Right lobe of liver (tissue), 6 donors: ENCODE measurements at places on chromosomes 6 and 20. TPM values are rescaled to one million over a fixed set of nuclear protein-coding genes. Genes with fewer than 3 reads are reported as not detected.

DNA sequence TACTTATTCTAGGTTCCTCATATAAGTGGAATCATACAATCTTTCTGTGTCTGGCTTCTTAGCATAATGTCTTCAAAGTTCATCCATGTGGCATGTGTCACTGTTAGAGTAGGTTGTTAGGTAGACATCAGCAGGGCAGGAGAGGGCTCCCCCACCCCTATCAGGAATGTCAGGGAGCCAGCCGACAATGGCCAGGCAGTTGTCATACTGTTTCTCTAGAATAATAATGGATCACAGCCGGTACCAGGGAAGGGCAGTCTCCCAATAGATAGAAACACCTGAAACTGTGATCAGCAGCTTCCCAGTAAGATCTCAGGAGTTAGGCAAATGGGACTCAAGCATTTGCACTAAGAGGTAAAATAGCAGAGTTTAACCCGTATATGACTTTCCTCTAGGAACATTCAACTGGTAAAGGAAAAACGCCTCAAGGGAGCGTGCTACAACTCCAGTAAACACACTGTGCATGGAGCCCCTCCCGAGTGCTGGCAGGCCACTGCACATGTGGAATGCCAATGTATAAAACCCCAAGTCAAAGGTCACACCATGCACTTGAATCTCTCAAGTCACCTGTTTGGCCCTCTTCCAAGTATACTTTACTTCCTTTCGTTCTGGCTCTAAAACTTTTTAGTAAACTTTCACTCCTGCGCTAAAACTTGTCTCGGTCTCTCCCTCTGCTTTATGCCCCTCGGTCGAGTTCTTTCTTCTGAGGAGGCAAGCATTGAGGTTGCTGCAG is 29.8 kb upstream of the SIRT5 start:
- H3K4me1 ChIP-seq: peaks cover 15% of the 10 kb centered on the region
- H3K27ac ChIP-seq: peak overlapping the region; percentile 37
- no peak overlapping the region for H3K4me3 ChIP-seq
- H3K36me3 ChIP-seq: no peaks in the 10 kb centered on the region
- no peaks in the 10 kb centered on the region for H3K27me3 ChIP-seq
- no peak for DNase-seq

DNA sequence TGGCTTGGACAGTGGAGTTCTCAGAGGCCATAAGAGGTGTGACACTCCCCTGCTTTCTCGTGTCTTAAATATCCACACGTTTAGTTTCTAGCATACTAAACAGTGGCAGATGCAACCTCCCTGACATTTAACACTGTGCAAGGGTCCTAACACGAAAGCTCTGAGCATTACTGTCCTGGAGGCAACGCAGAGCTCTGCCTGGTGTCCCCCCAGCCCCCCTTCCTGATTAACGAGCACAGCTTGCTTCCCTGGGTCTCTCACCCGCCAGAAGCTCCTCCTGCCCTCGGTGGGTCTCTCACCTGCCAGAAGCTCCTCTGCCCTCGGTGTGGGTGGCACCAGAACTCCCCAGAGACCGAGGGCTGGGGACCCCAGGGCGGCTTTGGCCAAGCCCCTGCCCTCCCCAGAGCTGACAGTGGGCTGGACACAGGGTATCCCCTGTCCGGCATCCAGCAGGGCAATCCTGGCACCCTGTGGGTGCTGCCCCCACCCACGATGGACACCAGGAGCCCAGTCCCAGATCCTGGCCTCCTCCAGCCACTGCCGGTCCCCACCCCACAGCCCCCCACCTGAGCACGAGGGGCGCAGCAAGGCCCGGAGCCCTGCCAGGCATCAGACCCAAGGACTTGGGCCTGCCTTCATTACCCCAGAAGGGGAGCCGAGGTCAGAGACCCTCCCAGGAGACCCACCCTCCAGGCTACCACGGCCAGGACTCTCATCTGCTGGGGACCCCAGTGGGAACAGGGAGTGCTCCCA is 12.4 kb upstream of the KCNQ2 start:
- no peak overlapping the region for H3K27ac ChIP-seq
- no peaks in the 10 kb centered on the region for H3K36me3 ChIP-seq
- no peaks in the 10 kb centered on the region for H3K27me3 ChIP-seq
- DNase-seq: no peak
- H3K4me1 ChIP-seq: no peaks in the 10 kb centered on the region
- no peak overlapping the region for H3K4me3 ChIP-seq

DNA sequence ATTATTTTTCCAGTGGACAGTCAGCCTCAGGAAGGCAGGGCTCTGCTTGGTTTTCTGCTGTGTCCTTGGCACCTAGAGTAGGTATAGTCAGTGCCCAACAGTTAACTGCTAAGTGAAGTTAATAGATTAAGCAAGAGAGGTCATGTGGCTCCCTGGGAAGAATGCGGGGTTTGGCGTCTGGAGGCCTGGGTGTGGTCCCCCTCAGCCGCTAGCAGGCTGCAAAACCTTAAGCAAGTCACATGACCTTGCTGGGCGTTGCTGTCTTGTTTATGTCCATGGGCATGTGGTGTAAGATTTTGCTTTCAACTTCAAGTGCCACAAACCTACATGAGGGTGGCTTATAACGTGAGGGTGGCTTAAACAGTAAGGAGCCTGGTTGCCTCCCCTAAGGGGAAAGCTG is 75.5 kb upstream of the SCP2D1 start:
- no peaks in the 10 kb centered on the region for H3K27me3 ChIP-seq
- no peaks in the 10 kb centered on the region for H3K4me1 ChIP-seq
- H3K36me3 ChIP-seq: no peaks in the 10 kb centered on the region

GRCh38 chr6:128598571-128598970 is 78.2 kb upstream of the PTPRK start:
- no peak overlapping the region for H3K4me3 ChIP-seq
- H3K4me1 ChIP-seq: no peaks in the 10 kb centered on the region
- no peak for DNase-seq
- H3K27ac ChIP-seq: no peak overlapping the region

- peak overlapping the region; percentile 78 for H3K4me3 ChIP-seq
- DNase-seq: no peak
- peaks cover 15% of the 10 kb centered on the region for H3K4me1 ChIP-seq
- no peaks in the 10 kb centered on the region for H3K27me3 ChIP-seq
- H3K27ac ChIP-seq: peak overlapping the region; percentile 88
Measured at GRCh38 chr20:35772563-35773058, 796 bp downstream of the PHF20 start.

DNA sequence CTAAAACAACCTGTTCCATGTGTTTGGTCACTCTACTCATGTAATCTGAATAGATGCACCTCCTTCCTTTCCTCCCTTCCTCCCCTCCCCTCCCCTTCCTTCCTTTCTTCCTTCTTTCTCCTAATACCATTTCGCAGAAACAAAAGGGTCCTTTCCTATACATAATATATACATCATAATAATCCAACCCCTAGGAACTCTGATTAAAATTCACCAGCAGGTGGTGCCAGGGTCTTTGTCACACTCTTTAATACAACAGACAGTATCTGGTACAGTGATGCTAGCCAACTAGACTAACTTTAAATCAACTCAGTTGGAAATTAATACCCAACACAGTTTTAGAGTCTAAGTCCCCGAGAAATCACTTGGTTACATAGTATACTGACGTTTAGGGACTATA is 181.2 kb upstream of the SHLD1 start:
- H3K36me3 ChIP-seq: peaks cover 5% of the 10 kb centered on the region
- no peaks in the 10 kb centered on the region for H3K27me3 ChIP-seq
- H3K4me3 ChIP-seq: no peak overlapping the region

DNA sequence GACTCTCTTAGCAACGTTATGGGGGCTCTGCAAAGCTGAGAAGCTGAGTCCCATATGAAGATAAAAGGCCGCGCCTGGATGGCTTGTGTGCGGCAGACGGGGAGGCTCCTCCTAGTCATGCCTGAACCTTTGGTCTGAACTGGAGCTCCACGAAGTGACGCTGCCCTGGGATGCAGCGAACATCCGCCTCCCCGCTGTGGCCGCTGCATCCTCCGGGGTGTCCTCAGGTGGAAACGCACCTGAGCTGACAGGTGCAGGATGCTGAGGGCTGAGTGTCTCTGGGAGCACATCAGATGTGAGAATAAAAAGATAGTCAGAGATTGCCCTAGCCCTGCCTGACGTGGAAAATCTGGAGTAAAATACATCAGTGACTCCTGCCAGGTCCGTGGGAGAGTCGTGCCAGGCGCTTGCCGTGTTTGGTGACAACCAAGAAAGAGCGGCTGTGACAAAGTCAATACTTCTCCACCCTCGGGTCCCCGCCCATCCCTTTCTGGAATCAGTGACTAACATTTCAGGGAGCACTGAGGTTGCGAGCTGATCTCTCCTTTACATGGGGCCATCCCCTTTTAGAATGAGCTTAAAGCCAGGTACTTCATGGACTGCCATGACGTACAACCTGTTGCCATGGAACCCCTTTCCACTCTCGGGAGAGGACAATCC is 162.8 kb upstream of the AFDN start:
- H3K4me3 ChIP-seq: no peak overlapping the region
- DNase-seq: no peak
- H3K4me1 ChIP-seq: peaks cover 41% of the 10 kb centered on the region

DNA sequence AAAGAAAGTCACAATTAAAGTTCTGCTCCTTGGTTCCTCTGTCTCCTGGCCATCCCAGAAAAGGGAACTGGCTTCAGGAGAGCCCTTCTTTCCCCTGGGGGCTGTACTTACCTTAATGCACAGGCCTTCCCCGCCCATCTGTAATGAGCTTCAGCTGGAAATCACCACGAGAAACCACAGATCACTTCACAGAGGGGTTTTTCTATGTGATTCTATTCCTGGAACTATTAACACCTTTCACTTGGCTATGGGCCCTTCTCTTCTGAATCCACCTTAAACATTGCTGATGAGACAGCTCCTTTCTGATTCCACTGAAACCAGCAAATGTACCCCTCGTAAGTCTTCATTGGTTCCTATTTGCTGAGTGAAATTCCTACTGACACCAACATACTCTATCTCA is 80.7 kb downstream of the FOXF2 start:
- no peak for DNase-seq
- no peaks in the 10 kb centered on the region for H3K27me3 ChIP-seq
- no peak overlapping the region for H3K4me3 ChIP-seq

DNA sequence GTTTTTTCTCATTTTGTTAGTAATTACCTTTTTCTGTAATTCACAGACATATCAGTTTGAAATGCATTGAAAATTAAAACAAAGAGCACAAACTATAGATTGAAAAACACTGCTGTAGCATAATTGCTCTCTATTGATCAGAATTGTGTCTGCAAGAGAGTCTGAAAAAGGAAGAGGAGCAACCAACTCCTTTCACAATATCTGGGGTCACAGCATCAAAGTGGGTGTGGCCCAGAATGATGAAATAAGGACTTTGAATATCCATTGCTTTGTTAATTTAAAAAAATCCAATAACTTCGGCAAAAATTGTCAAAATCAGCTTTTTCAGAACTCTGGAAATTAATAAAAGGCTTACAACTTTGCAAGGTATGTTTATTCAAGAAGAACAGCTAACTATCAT is 99.2 kb downstream of the MYLK4 start:
- no peak for DNase-seq
- no peaks in the 10 kb centered on the region for H3K27me3 ChIP-seq
- H3K4me1 ChIP-seq: no peaks in the 10 kb centered on the region
- no peaks in the 10 kb centered on the region for H3K36me3 ChIP-seq

DNA sequence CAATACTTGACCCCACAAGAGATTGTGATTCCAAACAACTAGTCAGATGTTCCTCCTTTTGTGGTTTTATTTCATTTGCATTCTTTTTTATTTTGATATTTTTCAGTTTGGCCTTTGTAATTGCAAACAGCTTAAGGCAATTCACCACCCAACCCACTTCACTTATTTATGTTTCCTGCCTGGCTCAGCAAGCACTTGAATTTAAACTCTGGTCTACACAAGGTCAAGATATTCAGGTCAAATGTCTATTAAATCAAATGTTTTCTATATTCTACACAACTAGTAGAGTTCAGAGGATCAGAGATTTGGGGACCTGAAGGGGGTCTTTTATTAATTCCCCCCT is 100.1 kb downstream of the SGK1 start:
- no peaks in the 10 kb centered on the region for H3K27me3 ChIP-seq
- no peaks in the 10 kb centered on the region for H3K4me1 ChIP-seq
- H3K4me3 ChIP-seq: no peak overlapping the region
- H3K27ac ChIP-seq: no peak overlapping the region
- DNase-seq: no peak
- no peaks in the 10 kb centered on the region for H3K36me3 ChIP-seq

DNA sequence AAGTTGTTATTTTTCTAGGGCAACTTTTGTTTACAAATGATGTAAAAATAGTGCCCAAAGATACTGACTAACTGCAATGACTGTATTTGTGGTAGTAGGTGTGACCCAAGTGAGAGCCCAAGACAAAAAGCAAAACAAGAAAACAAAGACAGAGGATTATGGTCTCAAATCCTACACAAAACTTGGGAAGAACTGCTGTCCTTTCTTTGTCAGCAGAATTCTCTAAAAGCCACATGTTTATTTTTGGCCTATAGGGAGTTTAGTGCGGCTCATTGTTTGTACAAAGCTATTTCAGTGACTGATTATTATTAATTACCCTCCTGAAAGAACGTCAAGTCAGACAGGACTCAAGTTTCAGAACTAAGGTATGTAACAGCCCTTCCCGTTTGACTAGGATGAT is 509.2 kb upstream of the SLC35B3 start:
- no peaks in the 10 kb centered on the region for H3K36me3 ChIP-seq
- H3K27ac ChIP-seq: no peak overlapping the region
- no peaks in the 10 kb centered on the region for H3K27me3 ChIP-seq

DNA sequence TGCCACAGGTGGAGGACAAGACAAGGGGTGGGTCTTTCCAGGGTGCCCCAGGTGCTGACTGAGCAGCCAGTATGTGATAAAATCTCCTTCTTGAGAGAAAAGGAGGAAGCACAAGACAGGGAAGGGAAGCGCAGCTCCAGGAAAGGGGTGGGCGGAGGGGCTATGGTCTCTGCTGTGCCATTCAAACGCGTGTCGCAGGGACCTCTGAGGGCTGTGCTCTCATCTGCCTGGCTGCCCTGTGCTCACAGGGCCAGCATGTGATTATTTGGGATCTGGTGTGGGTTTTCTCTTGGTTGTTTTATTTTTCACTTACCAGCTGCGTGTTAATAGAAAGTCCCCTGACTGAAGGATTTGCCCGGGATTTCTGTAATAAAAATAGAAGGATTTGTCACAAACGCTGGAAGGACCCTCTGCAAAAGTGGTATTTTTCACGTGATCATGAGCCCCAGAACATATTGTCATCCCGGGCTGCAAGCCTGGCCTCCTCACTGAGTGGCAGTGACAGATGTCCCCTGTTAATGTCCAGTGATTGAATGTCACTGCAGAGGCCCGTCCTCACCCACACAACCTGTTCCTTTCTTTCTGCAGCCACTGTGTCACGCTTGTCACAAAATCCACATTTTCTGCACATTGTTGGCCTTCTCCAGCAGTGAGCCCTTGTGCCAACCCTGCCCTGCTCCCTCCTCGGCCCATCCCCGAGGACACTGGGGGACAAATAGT is 35.0 kb upstream of the VSX1 start:
- no peak overlapping the region for H3K27ac ChIP-seq
- H3K27me3 ChIP-seq: no peaks in the 10 kb centered on the region
- H3K4me3 ChIP-seq: no peak overlapping the region

GRCh38 chr20:528923-529604 is 14.5 kb downstream of the CSNK2A1 start:
- no peaks in the 10 kb centered on the region for H3K27me3 ChIP-seq
- no peaks in the 10 kb centered on the region for H3K4me1 ChIP-seq
- H3K4me3 ChIP-seq: no peak overlapping the region
- no peak for DNase-seq
- H3K27ac ChIP-seq: no peak overlapping the region
- H3K36me3 ChIP-seq: peaks cover 9% of the 10 kb centered on the region

GRCh38 chr6:85568411-85568810 is 25.2 kb downstream of the SNX14 start:
- H3K4me1 ChIP-seq: no peaks in the 10 kb centered on the region
- DNase-seq: no peak
- H3K27me3 ChIP-seq: no peaks in the 10 kb centered on the region
- H3K36me3 ChIP-seq: peaks cover 6% of the 10 kb centered on the region
- H3K4me3 ChIP-seq: no peak overlapping the region

Gene FAM162B
- total RNA-seq: 0.81 TPM

Gene GATA5
- total RNA-seq: 0.18 TPM

Gene RAMACL
- 1.4 TPM for total RNA-seq

Gene IPCEF1
- total RNA-seq: 0.90 TPM

Gene LINC00237
- total RNA-seq: not detected
